Right lung (tissue), 10 donors: ENCODE measurements at places on chromosomes 11 and 22. TPM values are rescaled to one million over a fixed set of nuclear protein-coding genes. Genes with fewer than 3 reads are reported as not detected.

DNA sequence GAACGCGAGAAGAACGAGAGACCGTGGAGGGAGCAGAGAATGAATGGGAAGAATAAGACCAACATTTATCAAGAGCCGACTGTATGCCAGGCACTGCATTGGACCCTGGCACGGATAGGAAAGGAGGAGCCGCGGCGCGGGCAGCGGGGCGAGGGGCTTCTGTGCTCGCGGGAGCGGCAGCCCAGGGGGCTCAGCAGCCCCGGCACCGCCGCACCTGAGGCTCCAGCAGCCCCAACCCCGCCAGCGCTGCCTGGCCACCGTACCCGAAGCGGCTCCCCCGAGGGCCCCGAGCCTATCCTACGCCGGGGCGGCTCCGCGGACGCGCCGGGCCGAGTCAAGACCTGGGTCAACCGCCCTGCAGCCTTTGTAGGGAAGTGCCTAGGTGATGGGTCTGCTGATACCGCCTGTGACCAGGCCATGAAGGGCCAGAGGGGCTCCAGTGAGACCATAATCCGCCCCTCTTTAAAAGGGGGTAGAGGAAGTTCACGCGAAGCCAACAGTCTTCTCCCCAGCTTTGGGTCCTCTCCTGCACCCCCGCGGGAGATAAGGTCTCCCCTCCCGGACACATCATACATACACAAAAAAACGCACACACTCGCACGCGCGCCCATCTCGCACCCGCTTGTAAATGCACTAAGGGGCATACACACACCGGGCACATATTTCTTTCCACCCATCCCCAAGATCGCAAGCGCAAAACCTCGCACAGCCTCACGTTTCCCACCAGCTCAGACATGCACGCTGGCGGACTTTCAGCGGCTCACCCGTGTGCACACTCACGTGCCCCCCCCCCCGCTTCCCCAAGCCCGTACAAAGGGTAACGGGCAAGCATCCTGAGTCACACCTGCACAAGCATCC is 935 bp upstream of the RTN4RL2 start:
- DNase-seq = no peak

PRODH gene
- 48.3 TPM for polyA plus RNA-seq

OR4P4 gene
- polyA plus RNA-seq = not detected

DNA sequence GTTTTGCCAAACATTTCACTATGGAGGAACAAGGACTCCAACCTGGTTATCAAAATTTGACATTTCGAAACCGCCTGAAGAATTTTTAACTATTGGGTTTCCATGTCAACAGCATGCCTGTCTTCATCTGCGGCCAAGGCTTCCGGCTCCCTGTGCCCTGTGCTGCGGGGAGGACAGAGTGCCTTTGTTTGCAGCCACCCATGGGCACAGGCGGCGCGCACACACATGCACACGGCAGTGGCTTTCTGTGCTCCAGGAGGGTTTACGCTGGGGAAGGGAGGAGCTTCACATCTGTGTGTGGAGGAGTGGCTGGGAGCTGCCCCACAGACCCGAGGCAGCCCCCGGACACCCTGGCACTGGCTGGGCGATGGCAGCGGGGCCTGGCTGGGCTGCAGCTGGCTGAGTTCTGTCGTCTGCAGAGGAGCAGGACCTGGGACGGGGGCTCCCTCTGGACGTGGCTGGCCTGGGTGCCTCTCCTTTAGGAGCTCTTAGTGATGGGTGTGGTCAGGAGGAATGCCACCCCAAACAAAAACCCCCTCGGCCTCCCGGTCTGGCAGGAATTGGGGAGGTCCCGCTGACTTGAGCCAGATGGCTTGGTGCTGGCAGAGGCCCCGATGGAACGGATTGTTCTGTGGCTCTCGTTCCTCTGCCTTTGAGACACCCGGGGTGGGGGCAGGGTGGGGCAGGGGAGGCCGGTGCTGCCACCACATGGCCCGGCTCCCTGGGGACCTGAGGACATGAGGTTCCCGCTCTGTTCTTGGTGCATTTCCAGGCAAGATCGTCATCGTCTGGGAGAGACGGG is 1290.9 kb downstream of the BRD1 start:
- peak; percentile 20 for DNase-seq

GRCh38 chr11:135002236-135002635 is 590.2 kb upstream of the B3GAT1 start:
- DNase-seq = no peak

- DNase-seq = no peak
These were observed 73.6 kb upstream of the GDPD4 start for GRCh38 chr11:77375107-77375506.
